ENCODE measurements at places on chromosomes 2 and 18.

GRCh38 chr2:68721482-68722101, 13.0 kb upstream of the ARHGAP25 start:
- peak; percentile 79 for DNase-seq

GRCh38 chr2:88626171-88627054, 851 bp downstream of the EIF2AK3 start:
- DNase-seq: peak; percentile 82

- DNase-seq: no peak
Measured at GRCh38 chr2:78910376-78910775, 115.1 kb upstream of the REG3G start.

- DNase-seq: no peak
Measured at GRCh38 chr18:78639006-78639950, 340.3 kb upstream of the SALL3 start.

DNA sequence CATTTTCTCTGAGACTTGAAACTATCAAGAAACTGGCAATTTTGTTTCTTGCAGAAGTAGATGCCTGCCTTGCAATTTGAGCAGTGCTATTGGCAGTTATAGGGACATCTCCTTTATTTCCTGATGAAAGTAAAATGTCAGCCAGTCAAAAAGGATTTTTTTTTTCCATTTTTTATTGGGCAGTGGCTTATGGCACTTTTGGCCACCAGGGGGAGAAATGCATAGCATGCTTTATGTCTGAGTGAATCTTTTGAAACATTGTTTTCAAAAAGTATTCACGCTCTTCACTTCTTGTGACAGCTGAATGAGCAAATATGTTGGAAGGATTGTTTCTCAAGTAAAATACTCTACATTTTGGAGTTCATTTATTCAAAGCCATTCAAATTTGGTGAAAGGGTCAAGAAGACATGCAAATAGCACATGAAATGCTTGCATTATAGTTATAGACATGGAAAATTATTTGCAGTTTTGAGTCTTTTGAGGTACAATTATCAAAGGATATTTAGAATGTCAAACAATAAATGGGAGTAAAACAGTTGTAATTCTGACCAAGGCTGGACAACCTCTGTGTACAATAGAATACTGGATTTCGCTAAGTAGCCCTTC, 491.0 kb downstream of the CDH2 start:
- DNase-seq: no peak

- no peak for DNase-seq
Measured at GRCh38 chr18:54948350-54948837, 10.9 kb downstream of the CCDC68 start.

GRCh38 chr2:62499430-62500060, 6.5 kb downstream of the TMEM17 start:
- DNase-seq: no peak

- no peak for DNase-seq
Measured at GRCh38 chr2:58293056-58293455, 51.9 kb upstream of the FANCL start.

DNA sequence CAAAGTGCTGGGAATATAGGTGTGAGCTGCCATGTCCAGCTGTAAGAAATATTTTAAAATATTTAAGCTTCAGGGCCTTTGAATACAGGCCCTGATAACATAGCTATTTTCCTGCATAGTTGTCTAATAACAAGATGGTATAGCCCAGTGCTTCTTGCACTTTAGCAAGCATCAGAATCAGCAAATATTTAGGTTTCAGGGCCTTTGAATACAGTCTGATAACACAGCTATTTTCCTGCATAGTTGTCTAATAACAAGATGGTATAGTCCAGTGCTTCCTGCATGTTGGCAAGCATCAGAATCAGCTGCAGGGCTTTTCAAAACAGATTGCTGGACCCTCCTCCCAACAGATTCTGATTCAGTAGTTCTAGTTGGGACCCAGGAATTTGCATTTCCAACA, 5.6 kb downstream of the GEMIN6 start:
- no peak for DNase-seq

- DNase-seq: no peak
Measured at GRCh38 chr2:98093146-98093545, 6.2 kb downstream of the VWA3B start.

GRCh38 chr18:45833846-45834245, 8.4 kb downstream of the SIGLEC15 start:
- no peak for DNase-seq

GRCh38 chr2:71715951-71716696, 262.8 kb downstream of the DYSF start:
- peak; percentile 46 for DNase-seq

- DNase-seq: no peak
Measured at GRCh38 chr2:191501561-191502168, 176.3 kb upstream of the NABP1 start.

DNA sequence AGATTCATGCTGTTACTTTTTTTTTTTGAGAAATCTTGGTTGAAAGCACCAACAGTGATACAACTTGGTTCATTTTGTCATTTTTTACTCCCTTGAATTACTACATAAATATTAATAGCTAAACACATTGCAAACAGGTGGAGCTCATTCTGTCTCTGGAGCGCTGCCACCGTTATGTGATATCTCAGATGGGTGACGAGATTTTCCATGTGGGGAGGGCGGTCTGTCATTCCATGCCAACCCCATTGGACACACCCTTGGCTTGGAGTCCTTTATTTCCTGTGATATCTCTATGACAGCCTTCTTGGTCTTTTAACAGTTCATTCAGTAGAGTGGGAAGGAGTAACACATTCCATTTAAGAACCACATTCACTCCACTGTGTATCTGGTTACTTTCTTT, 794.8 kb downstream of the SATB2 start:
- no peak for DNase-seq

GRCh38 chr2:95314964-95315611, 17.9 kb downstream of the KCNIP3 start:
- no peak for DNase-seq

Measured in activated effector memory CD4-positive, alpha-beta T cell treated with anti-CD3 and anti-CD28 coated beads, Interleukin-2, amount 50 U/mL, for 16 hours (primary cell).